ENCODE measurements at places on chromosomes 1 and 21.

GRCh38 chr1:218694085-218694484, 348.9 kb downstream of the TGFB2 start:
- DNase-seq, result no peak

GRCh38 chr1:217614200-217614712, 16.6 kb downstream of the GPATCH2 start:
- no peak for DNase-seq

GRCh38 chr21:35614396-35614921, 445.9 kb downstream of the SETD4 start:
- no peak for DNase-seq

DNA sequence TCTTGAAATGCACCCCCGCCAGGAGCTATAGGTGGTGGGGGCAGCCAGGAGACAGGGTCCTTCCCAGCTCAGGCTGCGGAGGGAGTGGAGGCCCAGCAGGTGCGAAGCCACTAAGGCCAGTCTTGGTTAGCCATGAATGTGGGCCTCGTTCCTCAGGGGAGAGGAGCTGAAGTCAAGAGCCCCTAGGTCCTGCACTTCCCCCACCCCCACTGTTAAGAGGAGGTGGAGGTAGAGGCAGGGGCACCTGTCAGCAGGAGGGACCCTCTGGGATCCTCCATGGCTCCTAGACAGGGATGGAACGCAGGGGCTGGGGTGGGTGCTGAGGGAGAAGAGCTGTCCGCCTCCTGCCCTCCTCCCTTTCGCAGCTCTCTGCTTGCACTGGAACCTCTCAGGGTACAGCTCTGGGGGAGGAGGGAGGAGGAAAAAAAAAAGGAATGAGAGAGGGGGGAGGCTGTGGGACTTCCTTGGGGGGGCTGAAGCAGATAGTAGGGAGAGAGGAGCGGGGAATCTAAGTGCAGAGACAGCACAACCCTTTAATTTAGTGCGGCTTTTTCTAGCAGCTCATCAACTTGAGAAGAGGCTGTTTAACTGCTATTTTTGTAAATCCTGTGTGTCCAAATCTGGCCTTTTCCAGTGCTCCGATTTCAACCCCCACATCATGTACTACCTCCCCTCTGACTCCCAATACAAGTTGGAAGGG, 37.0 kb downstream of the MATN1 start:
- DNase-seq, result no peak

Measured in NCI-H2171 (cell line).